Central memory CD4-positive, alpha-beta T cell (primary cell): ENCODE measurements at places on chromosomes 11 and 22.

- no peak for DNase-seq
Observed at GRCh38 chr11:34941688-34942087, 25.3 kb downstream of the PDHX start.

DNA sequence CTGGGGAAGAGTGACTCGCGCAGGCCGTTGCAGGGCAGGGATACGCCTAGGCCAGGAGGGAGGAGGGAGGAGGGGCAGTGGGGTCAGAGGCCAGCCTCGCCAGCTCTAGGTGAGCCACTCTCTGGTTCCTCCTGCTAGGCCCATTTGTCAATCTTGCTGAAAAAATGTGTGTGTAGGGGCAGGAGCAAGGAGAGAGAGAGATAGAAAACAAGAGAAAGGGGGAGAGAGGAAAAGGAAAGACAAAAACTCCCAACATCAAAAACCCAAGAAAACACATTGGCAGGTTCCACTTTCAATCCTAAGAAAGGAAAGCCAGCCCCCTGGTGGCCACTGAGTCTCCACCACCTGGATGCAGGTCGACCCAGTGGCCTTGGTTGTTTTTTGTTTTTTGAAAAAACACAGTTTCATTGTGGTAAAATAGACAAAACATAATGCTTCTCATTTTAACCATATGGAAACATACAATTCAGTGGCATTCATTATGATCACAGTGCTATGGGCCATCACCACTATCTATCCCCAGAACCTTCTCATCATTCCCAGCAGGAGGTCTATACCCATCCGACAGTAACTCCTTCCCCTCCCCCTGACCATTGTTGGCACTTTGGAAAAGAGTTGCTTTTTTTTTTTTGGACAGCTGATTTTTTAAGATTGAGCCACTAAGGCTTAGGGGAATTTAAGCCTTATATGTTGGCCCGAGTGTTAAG is 10.9 kb downstream of the OMP start:
- DNase-seq, result no peak

DNA sequence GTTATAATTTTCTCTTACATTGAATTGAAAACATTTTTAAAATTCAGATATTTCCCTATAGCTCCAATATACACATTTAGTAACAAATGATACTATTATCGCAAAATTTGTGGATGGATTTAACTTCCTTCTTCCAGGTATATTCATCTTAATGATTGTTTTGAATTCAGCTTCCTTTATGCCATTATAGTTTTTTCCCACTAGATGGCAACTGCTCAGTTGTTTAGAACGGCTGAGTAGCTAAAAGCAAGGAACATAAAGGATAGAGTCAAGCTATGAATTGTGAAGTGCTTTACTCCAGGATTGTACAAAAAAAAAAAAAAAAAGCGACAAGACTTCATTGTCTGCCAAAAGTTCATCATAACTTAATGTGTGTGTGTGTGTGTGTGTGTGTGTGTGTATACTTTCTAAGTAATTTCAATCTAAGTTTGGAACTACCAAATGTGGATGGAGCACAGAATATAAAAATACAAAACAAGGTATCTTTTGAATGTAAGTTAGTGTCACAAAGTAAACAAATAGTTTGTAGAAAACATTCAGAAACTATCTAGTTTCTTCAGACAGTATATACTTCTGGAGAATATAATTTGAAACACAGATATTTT is 846.4 kb downstream of the DLG2 start:
- no peak for DNase-seq

GRCh38 chr11:117298195-117298594 is 7.0 kb downstream of the BACE1-AS start:
- no peak for DNase-seq

GRCh38 chr11:65032216-65032615 is 5.0 kb downstream of the SNX15 start:
- DNase-seq, result no peak

- no peak for DNase-seq
Observed at GRCh38 chr11:18526130-18526520, 617 bp downstream of the TSG101 start.

GRCh38 chr11:12693479-12694182 is 19.4 kb downstream of the TEAD1 start:
- DNase-seq, result no peak

GRCh38 chr22:44845191-44845590 is 92.8 kb downstream of the ARHGAP8 start:
- DNase-seq, result no peak

- DNase-seq, result no peak
Observed at GRCh38 chr11:104096900-104097299, 60.5 kb downstream of the DDI1 start.

DNA sequence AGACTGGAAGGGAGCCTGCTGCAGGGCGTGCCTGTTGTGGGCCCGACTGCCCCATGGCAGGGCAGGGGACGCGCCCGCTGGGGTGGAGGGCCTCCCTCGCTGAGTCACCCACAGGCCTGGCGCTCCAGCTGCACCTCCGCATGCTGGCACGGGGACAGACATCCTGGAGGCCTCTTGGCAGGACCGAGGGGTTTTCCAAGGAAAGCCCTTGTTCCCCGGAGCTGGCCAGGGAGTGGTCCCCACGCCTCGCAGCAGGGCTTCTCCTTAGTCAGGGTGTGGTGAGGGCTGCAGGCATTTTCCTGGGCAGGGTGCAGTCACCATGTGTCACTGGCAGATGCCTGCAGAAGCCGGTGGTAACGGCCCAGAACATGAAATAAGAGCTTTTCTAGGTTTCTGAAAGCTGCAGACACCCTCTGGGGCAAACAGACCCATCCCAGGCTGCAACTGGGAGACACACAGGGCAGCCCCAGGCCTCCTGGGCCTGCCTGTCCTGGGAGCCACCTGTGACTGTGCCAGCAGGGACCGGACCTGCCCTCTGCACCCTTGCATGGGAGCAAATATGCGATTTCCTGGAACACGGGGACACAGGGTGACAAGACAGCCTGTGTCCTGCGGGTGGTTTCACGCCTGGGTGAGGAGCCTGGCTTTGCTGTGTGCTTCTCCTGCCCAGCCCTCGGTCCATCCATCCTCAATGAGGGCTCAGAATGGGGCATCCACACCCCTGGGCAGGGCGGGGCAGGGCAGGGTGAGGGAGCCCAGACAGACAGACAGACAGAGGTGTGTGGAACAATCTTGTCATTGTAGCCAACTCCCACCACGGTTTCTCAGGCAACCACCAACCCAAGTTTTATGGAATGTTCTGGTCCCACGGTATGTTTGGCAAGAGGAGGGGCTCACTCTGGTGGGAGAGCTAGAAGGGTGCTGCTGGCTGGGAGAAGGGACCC is 43.2 kb upstream of the FADD start:
- DNase-seq, result no peak

- DNase-seq, result no peak
Observed at GRCh38 chr11:67500831-67501715, 4.1 kb downstream of the PITPNM1 start.

- peak; percentile 15 for DNase-seq
Observed at GRCh38 chr11:121466063-121466794, 13.5 kb upstream of the SORL1-AS1 start.

DNA sequence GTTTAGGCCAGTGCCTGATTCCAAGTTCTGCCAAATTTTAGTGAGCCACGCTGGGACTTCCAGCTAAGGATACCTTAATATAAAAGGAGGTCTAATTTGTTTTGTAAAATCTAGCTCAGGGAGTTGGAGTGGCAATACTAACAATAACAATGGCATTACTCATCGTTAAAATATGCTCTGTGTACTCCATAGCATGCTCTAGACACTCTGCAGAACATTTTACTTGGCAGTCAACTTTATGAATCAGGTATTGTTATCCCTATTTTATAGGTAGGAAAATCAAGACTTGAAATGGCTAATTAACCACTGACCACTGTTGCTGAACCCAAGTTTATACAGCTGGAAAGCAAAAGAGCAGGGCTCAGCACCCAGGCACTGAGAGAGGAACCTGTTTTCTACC is 485.0 kb upstream of the KIRREL3 start:
- DNase-seq, result no peak

DNA sequence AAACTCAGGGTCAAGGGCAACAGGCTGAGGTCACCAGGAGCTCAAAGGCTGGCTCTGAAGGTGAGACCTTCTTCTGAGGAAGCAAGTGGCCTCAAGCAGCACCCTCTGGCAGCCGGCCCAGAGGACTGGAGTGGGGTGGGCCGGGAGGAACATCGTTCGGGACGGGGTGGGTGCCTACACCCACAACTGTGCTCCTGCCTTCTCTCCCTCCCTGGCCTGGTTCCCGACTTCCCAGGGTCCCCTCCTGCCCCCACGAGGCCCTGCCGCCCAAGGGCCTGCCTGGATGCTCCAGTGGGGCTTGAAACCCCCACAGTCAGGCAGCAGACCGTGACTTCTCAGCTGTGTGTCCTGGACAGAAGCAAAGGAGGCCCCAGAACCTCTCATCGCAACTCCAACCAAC is 195.7 kb downstream of the IGLL1 start:
- DNase-seq, result no peak

DNA sequence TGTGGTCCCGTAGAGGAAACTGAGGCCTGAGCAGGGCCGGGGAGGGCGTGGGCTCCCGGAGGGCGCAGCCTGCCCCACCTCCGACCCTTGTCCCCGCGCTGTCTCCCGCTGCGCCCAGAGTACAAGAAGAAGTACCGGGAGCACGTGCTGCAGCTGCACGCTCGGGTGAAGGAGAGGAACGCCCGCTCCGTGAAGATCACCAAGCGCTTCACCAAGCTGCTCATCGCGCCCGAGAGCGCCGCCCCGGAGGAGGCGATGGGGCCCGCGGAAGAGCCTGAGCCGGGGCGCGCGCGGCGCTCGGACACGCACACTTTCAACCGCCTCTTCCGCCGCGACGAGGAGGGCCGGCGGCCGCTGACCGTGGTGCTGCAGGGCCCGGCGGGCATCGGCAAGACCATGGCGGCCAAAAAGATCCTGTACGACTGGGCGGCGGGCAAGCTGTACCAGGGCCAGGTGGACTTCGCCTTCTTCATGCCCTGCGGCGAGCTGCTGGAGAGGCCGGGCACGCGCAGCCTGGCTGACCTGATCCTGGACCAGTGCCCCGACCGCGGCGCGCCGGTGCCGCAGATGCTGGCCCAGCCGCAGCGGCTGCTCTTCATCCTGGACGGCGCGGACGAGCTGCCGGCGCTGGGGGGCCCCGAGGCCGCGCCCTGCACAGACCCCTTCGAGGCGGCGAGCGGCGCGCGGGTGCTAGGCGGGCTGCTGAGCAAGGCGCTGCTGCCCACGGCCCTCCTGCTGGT is 1.9 kb downstream of the NLRP6 start:
- DNase-seq, result peak; percentile 45

- no peak for DNase-seq
Observed at GRCh38 chr22:21961886-21962654, 9.4 kb upstream of the PPM1F start.

GRCh38 chr11:10808235-10808552 is 532 bp downstream of the EIF4G2 start:
- no peak for DNase-seq

GRCh38 chr22:47586946-47587345 is 824.5 kb downstream of the TBC1D22A start:
- no peak for DNase-seq

- DNase-seq, result no peak
Observed at GRCh38 chr11:122517403-122518379, 137.8 kb upstream of the UBASH3B start.

DNA sequence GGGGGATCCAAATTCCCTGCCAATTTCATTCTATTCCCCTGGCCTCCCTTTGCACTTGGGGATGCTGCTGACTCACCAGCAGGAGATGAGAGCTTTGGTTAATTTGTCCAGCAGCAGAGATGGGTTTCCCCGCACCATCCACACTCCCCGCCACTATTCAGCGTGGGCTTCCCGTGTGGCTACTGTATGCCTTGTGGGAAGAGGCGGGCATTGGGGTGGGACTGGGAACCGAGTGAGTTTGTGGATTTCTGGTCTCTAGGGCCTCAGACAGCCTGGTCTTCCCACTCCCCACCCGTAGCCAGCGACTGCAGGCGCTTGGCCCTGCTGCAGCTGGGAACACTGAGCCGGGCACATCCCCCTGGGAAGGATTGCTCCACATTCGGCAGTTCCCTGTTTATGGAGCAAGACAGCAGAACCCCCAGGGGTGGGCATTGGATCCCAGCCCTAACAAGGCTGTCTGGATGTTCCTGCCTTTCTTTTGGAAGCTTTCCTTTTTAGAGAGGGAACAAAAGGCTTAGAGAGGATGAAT is 23.4 kb downstream of the KIAA1671 start:
- no peak for DNase-seq

DNA sequence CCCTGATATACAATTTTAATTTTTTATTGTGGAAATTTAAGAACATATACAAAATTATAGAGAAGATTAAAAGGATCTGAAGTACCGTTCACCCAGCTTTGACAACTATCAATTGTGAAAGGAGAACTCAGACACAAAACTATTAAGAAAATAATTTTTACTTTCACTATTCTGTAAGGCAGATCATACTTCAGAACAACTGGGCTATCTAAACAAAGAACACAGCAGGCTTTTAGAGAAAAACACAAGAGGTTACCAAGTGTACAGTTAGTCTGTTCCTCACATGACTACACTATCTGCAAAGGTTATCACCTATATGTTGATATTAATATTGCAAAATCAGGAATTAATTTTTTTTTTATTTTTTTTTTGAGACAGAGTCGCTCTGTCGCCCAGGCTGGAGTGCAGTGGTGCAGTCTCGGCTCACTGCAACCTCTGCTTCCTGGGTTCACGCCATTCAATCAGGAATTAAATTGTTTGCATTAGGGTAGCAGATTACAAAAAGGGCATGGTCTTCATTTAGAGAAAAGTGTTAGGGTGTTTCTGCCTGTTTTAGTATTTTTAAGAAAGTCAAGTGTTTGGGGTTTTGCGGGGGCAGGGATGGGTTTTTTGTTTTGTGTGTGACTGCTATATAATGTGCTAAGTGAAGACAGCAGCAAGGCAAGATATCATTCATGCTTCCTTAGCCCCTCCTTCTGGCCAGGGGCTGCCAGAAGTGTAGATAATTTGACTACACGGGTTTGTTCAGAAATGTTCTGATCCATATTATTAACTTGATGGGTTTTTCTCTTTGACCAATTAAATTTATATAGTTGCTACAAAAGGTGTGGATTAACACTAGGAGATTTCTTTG is 27.6 kb upstream of the SIK2 start:
- DNase-seq, result no peak

DNA sequence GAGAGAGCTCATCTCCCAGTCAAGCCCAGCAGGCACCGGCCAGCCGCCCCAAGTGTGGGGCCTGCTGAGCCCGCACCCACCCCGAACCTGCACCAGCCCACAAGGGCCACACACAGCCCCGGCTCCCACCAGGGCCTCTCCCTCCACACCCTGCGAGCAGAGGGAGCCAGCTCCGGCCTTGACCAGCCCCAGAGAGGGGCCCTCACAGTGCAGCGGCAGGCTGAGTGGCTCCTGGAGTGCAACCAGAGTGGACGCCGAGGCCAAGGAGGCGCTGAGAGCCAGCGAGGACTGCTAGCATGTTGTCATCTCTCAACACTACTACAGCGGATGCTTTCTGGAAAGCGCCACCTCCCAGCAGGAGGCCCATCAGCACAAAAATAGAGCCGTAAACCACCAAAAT is 10.9 kb downstream of the DEFB108B start:
- no peak for DNase-seq

DNA sequence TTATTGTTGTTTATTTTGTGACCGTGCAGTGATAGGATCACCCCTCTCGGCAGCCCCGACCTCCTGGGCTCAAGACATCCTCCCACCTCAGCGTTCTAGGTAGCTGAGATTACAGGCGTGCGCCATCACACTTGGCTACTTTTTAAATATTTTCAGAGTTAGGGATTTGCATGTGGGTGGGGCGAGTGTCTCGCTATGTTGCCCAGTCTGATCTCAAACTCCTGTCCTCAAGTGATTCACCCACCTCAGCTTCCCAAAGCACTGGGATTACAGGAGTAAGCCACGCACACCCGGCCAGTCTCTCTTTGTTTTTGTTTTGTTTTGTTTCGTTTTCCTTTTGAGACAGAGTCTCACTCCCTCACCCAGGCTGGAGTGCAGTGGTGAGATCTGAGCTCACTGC is 1.2 kb upstream of the INTS5 start:
- no peak for DNase-seq

- no peak for DNase-seq
Observed at GRCh38 chr22:45291061-45291930, 6.5 kb downstream of the UPK3A start.
